GM03348 (cell line): ENCODE measurements at places on chromosomes 12 and 14.

- peak; percentile 53 for DNase-seq
These were observed 17.0 kb downstream of the SLC4A8 start for GRCh38 chr12:51441583-51441982.

- no peak for DNase-seq
These were observed 126.9 kb downstream of the KITLG start for GRCh38 chr12:88453323-88453722.

DNA sequence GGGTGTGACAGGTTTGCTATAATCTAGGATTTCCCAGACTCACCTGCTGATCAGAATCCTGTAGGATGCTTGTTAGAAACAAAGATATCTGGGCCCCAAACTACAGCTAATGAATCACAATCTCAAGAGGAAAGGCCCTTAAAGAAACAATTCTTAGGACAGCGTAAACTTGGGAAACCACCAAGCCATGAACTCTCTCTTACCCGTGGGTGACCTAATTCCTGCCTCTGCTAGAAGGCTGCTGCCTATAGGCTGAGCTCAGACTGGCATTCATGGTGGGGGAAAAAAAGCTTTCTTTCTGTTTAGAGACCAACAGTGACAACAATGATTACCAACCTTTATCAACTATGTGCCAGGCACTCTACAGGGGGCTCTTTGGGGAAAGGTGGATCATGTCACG, 213.9 kb upstream of the FKBP4 start:
- no peak for DNase-seq

GRCh38 chr12:76611533-76611932, 52.0 kb upstream of the OSBPL8 start:
- peak; percentile 51 for DNase-seq

- DNase-seq, result no peak
These were observed 256.5 kb downstream of the EMP1 start for GRCh38 chr12:13452955-13453570.

DNA sequence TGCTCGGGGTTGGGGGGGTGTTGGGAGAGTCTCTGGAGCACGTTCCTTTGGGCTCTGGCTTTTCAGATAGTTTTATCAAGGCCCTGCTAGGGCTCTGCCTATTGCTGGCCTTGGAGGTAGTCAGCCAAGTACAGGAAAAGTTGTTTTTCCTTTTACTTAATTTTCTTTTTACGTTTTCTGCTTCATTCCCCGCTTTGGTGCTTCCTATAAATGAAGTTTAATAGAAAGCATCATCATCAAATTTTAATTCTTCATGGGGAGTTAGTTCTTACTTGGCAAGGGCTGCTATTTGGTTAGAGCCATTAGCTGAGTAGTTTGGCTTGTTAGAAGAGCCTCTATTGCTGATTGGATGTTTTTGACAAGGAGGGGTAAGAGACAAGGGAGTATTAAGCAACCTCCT, 15.1 kb upstream of the ADAM21 start:
- no peak for DNase-seq

GRCh38 chr12:93266-94005, 26.9 kb downstream of the IQSEC3 start:
- no peak for DNase-seq

- no peak for DNase-seq
These were observed 70.4 kb downstream of the FUT8 start for GRCh38 chr14:65482757-65483438.

DNA sequence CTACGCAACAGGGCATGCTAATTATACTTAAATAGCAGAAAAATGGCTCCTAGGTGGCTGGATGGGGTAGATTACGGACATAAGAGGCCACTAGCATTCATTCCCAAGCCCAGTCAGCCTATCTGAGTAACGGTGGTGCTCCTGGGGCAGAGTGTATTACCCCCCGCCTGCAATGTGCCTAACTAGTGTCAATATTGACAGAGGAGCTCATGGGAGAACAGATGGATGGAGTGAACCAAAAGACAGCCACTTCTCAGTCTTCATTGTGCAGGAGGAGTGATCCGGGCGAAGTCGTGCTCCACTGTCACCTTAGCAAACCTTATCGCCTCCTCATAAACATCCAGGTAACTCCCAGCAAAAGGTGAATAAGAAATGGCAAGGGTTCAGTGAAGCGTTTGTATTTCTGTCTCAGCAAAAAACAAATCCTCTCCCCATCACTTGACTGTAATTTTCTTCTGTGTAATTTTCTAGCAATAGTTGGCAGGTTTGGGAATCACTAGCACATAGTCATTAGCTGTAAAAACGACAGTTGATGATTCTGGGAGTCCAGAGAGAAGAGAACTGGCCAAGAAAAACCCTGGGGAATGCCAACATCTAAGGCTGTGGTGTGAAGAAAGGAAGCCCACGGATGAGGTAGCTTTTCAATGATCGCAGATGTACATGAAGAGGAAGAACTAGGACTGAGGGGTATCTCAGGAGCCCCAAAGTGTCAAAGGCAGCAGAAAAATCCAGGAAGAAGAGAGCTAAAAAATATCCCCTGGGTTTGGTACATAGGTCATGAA, 126.6 kb upstream of the BCL2L14 start:
- DNase-seq, result no peak

GRCh38 chr14:37179896-37180502, 7.6 kb upstream of the SLC25A21 start:
- DNase-seq, result peak; percentile 11

DNA sequence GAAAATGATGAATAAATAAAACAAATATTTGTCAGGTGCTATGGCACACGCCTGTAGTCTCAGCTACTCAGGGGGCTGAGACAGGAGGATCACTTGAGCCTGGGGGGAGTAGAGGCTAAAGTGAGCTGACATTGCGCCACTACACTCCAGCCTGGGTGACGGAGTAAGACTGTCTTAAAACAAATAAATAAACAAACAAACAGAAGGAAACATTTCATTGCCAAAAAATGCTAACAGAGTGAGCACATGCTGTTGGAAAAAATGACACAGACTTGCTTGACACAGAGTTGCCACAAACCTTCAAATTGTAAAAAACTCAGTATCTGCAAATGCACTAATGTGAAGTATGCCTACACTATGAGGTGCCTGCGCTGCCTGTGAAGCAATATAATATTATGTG, 50.8 kb upstream of the AP4S1 start:
- no peak for DNase-seq

- DNase-seq, result no peak
These were observed 61.1 kb downstream of the WDR20 start for GRCh38 chr14:102200690-102201352.

DNA sequence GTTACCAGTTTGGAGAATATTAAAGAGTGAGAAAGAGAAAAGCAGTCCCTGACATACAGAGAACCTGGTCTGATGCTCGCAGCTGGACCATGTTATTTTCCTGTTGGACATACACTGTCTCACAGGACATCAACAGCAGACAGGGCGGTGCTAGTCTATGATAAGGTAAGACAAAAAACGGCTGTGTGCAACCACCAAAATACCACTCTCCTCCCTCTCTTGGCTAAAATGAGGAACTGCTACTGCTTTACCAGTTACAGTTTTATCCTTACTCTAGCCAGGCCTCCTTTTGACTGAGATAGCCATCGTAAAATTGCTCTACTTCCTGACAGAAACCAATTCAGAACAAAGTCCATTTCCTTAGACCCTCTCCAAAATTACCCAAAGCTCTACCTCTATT, 47.0 kb upstream of the ERGIC2 start:
- no peak for DNase-seq

DNA sequence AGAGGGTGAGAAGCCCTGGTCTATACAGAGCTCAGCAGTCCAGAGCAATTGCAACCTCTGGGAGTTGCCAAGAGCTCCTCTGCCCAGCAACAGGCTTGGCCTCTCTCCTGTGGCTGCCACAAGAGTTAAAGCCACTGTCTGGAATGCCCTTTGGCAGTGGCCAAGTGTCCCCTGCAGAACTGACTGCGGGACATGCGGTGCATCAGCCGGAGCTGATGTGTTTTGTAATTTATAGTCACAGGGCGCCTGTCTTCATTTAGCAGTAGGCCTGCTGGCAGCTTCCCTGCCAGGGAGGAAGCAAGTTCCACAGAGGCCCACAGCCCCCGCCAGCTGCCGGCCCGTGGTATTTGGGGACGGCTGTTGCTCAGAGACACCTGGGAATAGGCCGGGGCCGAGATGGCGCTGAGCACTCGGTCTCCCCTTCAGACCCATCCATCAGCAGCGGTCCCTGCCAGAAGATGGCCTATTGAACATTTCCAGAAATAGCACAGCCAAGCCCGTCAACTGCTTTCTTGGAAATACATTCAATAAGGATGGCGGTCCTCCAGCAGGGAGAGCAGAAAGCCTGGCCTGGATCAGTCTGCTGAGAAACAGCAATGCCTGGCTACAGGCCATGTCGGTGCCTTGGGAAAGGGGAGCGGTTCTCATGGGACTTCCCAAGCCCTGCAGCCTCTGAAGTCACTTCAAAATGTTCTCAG, 217.4 kb downstream of the CRADD start:
- peak; percentile 73 for DNase-seq

GRCh38 chr12:62656591-62657362, 190.2 kb downstream of the MON2 start:
- DNase-seq, result no peak

- no peak for DNase-seq
These were observed 50.8 kb downstream of the DGLUCY start for GRCh38 chr14:91164676-91165075.

- DNase-seq, result no peak
These were observed 274.3 kb downstream of the SYT1 start for GRCh38 chr12:79138872-79139271.

- DNase-seq, result no peak
These were observed 10.7 kb upstream of the LHX5 start for GRCh38 chr12:113482334-113482733.

- DNase-seq, result no peak
These were observed 49.5 kb upstream of the PAPOLA start for GRCh38 chr14:96452684-96453083.

- no peak for DNase-seq
These were observed 147.6 kb downstream of the CRADD start for GRCh38 chr12:93824514-93825500.

DNA sequence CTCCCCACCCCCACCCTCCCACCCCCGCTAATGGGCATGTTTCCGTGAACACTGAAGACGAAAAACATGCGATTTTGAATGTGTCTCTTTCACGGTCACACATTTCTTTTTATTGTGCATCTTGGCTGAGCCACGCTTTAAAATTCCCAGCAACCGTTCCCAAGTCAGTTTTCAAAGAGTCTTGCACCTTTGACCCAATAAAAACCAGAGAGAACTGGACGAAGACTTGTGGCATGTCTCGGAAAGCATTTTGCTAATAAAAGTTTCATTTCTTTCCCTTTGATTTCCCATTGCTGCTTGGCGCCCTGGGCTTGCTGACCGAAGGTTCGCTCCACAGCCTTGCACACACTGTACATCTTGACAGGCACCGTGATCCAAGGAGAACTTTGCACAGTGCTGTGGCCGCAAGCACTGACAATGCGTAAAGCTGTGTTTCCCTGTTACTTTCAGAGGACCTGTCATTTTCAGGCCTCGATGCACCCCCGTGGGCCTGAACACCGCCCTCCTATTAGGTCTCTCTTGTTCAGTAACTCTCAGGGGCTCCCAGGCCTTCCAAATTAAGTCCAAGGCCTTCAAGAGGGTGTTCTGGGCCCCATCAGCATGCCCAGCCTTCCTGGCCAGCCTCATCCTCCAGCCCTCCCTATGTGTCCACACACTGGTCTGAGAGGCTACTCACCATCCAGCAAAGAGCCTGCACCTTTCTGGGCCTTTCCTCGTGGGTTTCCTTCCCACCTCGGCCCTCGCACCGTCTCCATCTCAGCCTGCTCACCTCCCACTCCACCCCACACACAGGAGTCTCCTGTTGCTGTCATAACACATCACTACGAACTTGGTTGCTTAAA, 63.4 kb upstream of the DIO3 start:
- DNase-seq, result no peak

DNA sequence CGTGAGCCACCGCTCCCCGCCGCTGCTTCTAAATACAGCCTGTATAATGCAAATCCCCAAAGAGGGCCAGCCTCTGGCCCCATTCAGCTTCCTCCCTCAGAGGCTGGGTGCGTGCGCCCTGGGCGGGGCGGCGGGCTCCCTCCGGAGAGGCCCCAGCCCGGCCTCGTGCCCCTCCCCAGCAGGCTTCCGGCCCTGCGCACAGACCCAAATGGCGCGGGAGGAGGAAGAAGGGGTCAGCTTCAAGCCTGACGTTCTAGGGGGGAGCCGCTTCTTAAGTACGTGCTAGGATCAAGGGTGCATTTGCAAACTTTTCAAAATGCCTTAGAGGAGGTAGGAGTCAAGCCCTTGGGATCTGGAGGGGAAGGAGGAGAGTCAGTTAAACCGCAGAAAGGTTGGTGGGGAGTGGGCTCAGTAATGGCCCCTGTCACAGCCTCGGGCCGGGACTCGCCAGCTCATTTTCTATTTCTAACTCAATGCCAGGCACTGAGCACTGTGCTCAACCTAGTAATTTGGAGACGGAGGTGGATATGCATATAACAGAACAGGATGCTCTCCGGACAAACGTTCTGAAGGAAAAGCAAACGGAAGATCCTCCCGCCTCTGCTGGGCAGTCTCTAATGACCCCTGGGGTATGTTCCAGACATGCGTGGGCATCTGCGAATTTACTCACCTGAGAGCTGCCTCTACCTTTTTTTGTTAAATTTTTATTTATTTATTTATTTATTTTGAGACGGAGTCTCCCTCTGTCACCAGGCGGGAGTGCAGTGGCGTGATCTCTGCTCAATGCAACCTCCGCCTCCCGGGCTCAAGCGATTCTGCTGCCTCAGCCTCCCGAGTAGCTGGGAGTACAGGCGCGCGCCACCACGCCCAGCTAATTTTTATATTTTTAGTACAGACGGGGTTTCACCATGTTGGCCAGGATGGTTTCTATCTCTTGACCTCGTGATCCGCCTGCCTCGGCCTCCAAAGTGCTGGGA, 32.3 kb downstream of the NINJ2 start:
- DNase-seq, result no peak

GRCh38 chr14:74563586-74564159, 48.4 kb downstream of the LTBP2 start:
- no peak for DNase-seq

DNA sequence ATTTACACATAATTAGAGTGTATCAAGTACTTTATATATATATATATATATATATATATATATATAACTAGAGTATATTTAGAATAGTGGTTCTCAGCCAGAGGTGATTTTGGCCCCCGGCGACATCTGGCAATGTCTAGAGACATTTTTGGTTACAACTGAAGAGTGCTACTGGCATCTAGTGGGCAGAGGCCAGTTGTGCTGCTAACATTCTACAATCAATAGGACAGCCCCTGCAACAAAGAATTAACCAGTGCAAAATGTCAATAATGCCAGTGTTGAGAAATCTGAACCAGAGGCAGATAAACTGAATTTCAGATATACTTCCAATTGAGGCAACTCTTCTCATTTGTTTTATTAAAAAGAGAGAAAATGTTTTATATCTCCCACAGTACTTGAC, 8.9 kb downstream of the GTF2A1 start:
- DNase-seq, result no peak

GRCh38 chr12:81128930-81129554, 51.2 kb downstream of the ACSS3 start:
- peak; percentile 47 for DNase-seq

- no peak for DNase-seq
These were observed 68.8 kb downstream of the SLCO1A2 start for GRCh38 chr12:21265932-21266331.

DNA sequence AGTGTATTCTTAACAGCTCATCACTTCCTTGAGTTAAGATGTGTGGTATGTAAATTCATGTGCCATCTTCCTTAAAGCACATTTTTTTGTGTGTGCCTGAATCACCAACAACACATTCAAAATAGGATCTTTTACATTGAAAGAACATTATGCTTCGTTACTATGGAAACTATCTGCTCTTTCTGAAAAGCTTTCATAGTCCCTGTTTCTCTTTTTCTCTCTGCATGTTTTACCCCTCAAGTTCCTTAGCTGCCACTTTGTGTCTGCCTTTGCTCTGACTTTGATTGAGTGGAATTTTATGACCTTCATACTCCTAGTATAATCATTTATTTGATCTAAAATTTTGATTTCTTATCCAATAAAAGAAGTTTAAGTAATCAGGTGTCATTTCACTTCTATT, 880.3 kb upstream of the FOXG1 start:
- no peak for DNase-seq
